ENCODE measurements at places on chromosomes 1 and 21.

DNA sequence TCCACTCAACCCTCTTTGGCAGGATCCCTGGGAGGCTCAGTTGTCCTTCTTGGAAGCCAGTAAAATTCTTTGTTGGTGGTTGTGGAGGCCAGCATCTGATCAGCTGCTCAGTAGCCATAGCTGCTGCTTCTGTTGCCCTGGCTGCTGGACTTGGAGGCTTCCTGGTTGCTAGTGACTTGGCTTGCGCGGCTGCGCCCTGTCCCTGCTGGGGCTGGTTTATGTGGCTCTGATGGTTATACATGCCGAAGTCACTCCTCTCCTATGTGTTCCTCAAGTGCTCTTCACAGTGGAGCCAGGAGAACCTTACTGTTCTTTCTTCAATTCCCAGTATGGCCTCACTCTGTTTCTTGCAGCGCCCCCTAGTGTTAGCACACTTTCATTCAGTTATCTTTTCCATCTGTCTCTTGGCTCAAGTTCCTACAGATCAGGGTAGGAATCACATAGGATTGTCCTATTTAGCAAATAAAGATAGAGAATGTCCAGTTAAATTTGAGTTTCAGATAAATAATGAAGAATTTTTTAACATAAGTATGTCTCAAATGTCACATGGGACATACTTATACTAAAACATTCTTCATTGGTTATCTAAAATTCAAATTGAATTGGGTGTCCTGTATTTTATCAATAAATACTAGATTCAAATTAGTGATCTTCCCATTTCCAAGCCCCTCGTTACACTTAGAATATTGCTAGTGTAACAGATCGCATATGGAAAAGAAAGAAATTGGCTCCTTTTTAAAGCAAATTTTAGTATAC is 176.5 kb downstream of the TGFB2 start:
- DNase-seq, result peak; percentile 20

- DNase-seq, result no peak
Measured at GRCh38 chr1:7352364-7352763, 418.7 kb upstream of the VAMP3 start.

DNA sequence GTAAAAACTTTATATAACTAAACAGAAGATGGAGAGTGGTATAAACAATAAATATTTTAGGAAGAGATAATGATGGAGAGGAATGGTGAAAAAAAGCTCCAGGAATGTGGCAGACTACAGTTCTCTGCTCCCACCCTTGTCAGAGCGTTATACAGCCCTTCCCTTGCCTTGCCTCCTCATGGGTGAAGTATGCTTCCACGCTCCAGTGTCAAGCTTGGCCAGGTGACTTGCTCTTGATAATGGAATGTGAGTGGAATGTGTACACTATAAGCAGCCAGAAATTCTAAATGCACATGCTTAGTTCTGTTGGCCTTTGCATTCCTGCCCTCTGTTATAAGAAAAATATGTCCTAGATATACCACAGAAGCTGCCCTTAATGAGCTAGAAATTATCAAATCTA is 24.7 kb upstream of the POGK start:
- no peak for DNase-seq

- no peak for DNase-seq
Measured at GRCh38 chr1:94540440-94541245, 916 bp downstream of the F3 start.

GRCh38 chr21:31316072-31316471 is 28.0 kb downstream of the TIAM1 start:
- DNase-seq, result no peak

- DNase-seq, result no peak
Measured at GRCh38 chr1:234686035-234686434, 76.1 kb upstream of the IRF2BP2 start.

GRCh38 chr1:232470711-232471110 is 159.2 kb downstream of the SIPA1L2 start:
- no peak for DNase-seq

DNA sequence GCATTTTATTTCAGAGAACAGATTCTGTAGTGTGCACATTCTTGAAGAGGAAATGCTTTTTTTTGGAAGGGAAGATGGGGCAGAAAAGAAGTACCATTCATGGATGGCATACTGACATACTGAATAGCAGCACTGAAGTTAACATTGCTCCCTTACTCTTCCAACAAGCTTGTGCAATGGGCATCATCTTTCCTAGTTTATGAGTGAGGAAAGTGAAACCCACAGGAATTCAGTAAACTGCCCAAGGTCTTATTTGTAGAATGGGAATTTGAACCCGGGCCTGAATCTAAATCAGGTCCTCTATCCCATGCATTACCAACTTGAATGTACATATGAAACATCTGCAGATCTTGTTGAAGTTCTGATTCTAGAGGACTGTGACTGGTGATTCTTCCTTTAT is 215.7 kb upstream of the FGGY start:
- no peak for DNase-seq

DNA sequence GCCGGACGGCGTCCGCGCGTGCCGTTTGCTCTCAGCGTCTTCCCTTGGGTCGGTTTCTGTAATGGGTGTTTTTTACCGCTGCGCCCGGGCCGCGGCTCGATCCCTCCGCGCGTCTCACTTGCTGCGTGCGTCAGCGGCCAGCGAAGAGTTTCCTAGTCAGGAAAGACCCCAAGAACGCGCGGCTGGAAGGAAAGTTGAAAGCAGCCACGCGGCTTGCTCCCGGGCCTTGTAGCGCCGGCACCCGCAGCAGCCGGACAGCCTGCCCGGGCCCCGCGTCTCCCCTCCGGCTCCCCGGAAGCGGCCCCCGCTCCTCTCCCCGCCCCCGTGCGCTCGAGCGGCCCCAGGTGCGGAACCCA is 159.8 kb downstream of the RUNX1 start:
- DNase-seq, result no peak

- DNase-seq, result no peak
Measured at GRCh38 chr1:88566615-88567387, 117.3 kb upstream of the PKN2 start.

- no peak for DNase-seq
Measured at GRCh38 chr1:195773931-195774330, 834.3 kb downstream of the KCNT2 start.

DNA sequence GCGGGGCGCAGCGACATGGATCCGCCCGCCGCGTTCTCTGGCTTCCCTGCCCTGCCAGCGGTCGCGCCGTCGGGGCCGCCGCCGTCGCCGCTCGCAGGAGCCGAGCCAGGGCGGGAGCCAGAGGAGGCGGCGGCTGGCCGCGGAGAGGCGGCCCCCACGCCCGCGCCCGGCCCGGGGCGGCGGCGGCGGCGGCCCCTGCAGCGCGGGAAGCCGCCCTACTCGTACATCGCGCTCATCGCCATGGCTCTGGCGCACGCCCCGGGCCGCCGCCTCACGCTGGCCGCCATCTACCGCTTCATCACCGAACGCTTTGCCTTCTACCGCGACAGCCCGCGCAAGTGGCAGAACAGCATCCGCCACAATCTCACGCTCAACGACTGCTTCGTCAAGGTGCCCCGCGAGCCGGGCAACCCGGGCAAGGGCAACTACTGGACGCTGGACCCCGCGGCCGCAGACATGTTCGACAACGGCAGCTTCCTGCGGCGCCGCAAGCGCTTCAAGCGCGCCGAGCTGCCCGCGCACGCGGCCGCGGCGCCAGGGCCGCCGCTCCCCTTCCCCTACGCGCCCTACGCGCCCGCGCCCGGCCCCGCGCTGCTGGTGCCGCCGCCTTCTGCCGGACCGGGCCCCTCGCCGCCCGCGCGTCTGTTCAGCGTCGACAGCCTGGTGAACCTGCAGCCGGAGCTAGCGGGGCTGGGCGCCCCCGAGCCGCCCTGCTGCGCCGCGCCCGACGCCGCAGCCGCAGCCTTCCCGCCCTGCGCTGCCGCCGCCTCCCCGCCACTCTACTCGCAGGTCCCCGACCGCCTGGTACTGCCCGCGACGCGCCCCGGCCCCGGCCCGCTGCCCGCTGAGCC is 459 bp downstream of the FOXE3 start:
- DNase-seq, result no peak

- no peak for DNase-seq
Measured at GRCh38 chr1:244022311-244022710, 28.8 kb upstream of the ZBTB18 start.

DNA sequence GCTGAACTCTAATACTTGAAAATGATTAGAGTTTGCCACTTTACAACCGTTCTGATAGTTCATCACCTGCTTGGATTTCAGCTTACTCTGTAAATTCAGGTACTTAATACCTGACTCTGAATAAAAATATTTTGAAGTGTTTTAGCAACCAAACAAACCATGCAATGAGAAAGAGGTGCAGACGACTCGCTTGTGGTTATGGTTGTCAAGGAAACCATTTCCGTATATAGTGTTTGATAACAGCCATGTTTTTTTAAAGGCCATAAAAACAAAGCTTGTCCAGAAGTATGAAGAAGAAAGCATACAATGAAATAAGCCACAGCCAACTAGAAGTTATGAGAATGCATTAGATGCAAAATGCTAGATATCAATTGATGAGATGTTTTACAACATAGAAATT is 167.2 kb upstream of the HMCN1 start:
- peak; percentile 62 for DNase-seq

DNA sequence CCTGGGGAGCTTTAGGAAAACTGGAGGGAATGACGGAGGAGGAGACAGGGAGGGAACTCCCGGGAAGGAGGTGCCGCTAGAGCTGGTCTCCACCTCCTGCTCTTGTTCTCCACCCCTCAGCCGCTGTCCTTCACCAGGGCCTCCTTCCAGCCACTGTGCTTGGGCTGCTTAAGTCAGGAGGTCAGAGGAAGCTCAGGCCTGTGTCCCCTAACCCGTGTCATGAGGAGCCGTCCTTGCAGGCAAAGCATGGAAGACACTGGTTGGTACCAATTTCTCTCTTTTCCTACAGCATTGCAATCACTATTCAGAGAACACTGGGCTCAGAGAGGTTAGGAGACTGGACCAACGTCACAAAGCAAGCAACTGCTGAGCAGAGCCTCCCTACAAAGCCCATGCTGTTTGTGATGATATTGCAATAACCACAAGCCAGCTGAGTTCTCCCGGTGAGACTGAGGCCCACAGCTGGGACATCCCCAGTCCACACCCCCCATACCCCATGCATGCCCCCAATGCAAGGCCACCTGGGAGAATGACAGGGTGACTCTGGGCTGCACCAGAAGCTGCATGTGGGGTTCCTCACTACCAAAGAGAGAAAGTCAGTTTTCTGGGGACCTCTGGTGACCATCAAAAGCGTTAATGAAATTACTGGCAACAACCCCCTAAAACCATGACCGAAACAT is 427.5 kb downstream of the NPHP4 start:
- DNase-seq, result no peak

DNA sequence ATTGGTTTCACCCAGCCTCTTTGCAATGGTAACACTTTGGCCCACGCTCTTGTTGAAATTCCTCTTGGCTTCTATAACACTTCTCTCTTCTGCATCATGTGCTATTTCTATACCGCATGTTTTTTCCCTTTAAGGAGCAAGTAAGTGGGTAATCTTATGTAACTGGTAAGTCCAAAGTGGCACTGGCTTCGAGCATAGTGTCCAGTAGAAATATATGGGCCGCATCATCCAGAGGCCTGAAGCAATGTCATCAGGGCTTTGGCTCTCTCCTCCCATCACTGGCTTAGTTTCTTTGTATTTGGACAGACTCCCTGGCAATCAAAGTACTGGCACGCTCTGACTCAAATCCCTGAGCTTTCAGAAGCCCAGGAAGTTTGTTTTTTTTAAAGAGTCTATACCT is 17.5 kb downstream of the CHML start:
- DNase-seq, result no peak

DNA sequence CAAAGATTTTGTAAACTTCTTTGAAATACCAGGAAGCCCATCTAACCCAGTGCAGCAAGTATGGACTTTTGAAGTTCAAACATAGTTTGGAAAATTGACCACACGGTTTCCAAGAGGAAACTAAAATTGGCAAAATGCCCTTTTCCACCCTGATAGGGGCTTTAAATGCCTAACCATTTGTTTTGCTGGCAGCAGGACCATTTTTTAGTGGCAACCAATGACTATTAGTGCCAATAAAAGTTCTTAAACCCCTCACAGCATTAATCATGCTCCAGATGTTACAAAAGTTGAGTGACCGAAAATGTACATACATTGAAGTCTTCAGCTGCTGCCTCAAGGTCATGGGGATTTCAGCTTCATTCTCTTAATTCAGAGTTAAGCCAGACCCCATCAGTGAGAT is 46.4 kb upstream of the ENAH start:
- no peak for DNase-seq

- DNase-seq, result no peak
Measured at GRCh38 chr1:86993269-86993985, 79.0 kb downstream of the HS2ST1 start.

GRCh38 chr1:226646870-226647449 is 92.1 kb downstream of the ITPKB start:
- DNase-seq, result no peak

DNA sequence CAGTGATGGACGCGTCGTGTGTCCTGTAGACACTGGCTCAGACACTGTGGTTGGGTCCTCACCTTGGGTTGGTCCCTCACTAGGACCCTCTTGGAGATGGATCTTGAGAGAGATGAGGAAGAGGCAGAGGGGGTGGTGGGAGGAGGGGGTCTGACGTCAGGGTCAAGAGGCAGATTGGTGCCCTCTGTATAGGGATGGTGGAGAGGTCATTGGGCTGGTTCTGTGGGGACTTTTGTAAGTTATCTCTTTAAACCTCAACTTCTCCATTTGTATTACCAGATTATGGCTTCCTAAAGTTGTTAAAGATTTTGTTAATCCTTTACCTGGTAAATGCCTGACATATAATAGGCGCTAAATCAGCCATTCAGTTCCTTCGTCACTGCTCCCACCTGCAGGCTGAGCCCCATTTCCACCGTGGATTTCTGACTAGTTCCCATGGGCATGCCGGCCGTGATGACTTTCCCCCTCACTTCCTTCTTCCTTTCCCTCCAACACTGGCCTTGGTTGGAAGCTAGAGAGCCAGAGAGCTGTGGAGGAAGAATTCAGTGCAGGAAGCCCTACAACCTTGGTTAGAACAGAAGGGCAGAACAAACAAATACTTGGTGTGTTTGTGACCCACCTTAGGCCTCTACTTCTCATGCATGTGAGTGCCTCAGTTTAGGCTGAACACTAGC is 8.6 kb downstream of the H6PD start:
- no peak for DNase-seq

DNA sequence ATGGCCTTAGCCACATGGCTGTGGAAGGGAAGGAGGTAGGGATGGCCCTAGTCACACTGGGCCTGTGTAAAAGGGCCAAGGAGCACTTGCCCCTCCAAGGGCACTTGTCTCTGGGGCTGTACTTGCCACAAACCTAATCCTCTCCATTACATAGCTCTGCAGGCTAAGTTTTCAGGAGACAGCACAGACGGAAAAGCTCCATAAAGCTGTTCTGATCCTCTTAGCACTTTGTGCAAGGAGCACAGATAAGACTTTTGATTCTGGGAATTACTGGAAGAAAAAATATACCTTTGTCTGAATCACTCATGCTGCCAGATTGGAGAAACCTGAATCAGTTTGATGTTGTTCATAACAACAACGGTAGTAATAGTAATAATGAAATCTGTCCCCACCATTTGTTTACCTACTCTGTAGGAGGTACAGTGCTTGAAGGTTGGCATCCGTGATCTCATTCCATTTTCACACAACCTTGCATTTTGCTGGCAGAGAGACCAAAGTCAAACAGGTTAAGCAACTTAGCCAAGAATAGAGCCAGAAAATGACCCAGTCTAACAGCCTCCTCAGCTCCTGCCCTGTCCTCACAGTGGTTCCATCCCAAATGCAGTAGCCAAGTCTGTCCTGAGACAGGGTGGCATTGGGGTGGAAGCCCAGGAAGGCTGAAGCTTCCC is 207.1 kb downstream of the ROR1 start:
- no peak for DNase-seq

- DNase-seq, result no peak
Measured at GRCh38 chr1:53326598-53327181, 1.2 kb downstream of the LRP8 start.
